HuH-7 (cell line): ENCODE measurements at places on chromosomes 6 and 20.

DNA sequence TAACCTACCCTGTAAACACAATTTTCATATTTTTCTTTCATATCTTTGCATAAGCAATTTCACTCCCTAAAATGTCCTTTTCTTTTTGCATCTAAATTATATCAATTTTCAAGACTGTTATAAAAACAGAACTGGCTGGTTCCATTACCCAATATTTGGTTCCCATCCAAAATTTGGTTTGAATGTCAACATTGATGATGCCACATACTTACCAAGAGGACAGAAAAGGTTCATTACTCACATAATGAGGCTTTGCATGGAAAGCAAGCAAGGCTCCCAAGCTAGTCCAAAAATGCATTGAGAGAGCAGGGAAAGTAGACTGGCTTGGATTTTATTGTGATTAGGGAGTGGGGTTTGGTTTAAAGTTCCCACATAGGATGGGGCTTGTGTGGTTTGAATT lies 144.4 kb upstream of the AKIRIN2 start:
- no peak for DNase-seq

GRCh38 chr6:132060591-132060990 lies 109.4 kb upstream of the CCN2 start:
- no peak for DNase-seq

DNA sequence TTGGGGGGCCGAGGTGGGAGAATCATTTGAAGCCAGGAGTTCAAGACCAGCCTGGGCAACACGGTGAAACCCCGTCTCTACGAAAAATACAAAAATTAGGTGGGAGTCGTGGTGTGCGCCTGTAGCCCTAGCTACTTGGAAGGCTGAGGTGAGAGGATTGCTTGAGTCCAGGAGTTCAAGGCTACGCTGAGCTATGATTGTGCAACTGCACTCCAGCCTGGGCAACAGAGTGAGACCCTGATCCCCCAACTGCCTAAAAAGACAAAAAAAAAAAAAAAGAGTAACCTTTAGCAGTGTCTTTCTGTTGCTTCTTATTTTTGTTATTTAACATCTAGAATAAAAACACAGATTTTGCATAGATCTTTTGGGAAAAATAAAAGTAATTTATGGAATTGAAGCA lies 13.1 kb upstream of the COQ3 start:
- DNase-seq, result no peak

GRCh38 chr20:24328901-24329300 lies 140.5 kb upstream of the SYNDIG1 start:
- no peak for DNase-seq

DNA sequence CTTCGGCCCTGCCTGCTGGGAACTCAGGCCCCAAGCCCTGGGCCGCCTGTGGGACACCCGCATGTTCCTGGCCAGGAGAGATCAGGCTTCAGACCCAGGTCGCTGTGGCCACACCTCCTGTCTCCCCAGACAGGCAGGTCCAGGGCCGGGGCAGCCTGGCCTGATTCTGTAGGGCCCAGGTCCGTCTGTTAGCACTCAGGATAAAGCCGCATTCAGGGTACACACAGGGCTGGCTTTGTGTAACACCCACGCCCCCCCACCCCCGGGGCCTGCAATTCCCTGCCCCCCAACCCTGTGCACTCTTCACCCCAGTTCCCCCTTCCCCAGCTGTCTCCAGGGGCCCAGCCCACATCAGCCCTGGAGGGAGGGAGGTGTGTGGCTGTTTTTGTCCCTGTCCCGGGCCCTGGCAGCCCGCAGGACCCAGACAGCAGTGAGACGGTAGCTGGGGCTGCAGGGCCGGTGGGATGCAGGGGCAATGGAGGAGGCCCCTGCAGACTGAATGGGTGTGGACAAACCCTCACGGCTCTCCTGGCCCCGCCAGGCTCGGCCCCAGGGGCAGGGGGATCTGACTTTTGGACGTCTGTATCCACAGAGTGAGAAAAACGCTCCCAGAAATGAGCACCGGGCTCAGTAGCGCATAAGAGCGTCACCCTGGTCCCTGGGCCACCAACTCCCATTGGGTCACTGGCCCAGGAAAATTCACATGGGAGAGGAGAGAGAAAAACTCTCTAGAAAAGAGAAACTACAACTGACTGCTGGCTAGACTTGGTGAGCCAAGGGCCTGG lies 42.4 kb upstream of the ZBP1 start:
- DNase-seq, result no peak

GRCh38 chr20:20366876-20367574 lies 879 bp upstream of the INSM1 start:
- DNase-seq, result no peak

- no peak for DNase-seq
Observed at GRCh38 chr6:157520596-157521361, 139.8 kb downstream of the ZDHHC14 start.

- no peak for DNase-seq
Observed at GRCh38 chr6:44264154-44265006, 971 bp downstream of the NFKBIE start.

- no peak for DNase-seq
Observed at GRCh38 chr6:25950297-25950696, 12.3 kb upstream of the TRIM38 start.

GRCh38 chr6:164415832-164416563 lies 893.4 kb downstream of the C6orf118 start:
- no peak for DNase-seq

GRCh38 chr6:149044528-149044927 lies 273.0 kb upstream of the TAB2 start:
- DNase-seq, result no peak

DNA sequence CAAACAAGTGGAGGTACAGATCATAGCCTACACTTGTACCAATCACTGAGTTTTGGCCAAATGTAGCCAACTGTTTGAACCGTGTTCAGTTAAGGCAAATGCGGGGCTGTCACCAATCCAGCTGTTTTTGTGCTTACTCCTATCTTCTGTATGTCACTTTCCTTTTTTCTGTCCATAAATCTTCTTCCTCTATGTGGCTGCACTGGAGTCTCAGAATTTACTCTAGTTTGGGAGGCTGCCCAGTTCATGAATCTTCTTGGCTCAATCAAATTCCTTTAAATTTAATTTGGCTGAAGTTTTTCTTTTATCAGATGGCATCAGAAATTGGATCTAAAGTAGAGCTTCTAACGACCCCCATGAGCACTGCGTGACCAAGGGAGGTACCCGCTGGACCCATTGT lies 11.7 kb upstream of the STX7 start:
- no peak for DNase-seq

DNA sequence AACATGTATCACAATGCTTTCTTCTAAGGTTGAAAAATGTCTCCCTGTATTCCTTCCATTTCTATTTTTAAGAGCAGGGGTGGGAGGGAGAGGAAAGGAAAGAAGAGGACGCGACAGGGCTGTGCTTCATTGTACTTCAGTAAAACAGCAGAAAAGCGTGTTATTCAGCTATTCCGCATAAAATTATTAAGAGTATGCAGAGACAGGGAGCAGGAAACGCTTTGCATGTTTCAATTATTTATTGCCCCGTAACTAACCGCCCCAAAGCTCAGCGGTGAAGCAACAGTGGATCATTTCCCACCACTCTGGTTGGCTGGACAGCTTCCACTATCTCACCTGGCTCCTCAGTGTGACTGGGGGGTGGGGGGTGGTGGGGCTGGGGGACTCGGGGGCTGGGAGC lies 188.9 kb downstream of the TTLL2 start:
- DNase-seq, result no peak

- DNase-seq, result no peak
Observed at GRCh38 chr6:147080225-147080624, 124.0 kb upstream of the STXBP5 start.

DNA sequence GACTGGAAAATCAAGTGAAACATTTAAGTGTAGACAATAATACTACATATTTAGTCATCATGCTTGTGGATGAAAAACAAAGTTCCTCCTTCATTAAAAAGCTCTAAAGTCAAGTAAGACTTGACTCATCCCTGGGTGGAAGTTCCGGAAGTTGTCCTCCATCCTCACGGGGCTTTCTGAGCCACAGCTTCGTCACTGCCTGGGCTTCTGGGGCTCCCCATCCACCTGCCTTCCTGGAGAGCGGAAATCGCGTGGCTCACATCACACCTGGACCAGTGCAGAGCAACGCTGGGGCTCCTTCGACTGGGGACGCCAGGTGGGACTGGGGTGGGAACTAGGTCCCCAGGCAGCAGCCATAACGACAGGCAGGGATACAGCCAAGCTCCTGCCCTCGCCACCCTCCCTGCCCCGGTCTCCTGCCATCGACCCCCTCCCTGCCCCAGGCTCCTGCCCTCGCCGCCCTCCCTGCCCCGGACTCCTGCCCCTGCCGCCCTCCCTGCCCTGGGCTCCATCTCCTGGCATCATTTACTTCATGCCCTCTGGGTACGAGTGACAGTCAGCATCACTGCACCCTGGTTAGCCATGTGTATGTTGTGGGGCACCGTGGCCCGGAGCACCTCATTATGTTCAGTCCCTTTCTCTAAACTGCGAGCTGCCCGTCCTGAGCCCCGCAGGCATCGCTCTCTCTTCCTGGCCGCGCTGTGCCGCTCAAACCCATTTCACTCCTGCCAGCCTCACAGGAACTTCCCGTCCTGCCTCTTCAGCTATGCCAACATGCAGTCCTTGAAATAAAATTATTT lies 12.9 kb downstream of the THBS2 start:
- no peak for DNase-seq

- DNase-seq, result peak; percentile 10
Observed at GRCh38 chr20:52496191-52496590, 304.6 kb upstream of the ZFP64 start.

- peak; percentile 50 for DNase-seq
Observed at GRCh38 chr6:159074120-159074684, 29.4 kb upstream of the TAGAP start.

DNA sequence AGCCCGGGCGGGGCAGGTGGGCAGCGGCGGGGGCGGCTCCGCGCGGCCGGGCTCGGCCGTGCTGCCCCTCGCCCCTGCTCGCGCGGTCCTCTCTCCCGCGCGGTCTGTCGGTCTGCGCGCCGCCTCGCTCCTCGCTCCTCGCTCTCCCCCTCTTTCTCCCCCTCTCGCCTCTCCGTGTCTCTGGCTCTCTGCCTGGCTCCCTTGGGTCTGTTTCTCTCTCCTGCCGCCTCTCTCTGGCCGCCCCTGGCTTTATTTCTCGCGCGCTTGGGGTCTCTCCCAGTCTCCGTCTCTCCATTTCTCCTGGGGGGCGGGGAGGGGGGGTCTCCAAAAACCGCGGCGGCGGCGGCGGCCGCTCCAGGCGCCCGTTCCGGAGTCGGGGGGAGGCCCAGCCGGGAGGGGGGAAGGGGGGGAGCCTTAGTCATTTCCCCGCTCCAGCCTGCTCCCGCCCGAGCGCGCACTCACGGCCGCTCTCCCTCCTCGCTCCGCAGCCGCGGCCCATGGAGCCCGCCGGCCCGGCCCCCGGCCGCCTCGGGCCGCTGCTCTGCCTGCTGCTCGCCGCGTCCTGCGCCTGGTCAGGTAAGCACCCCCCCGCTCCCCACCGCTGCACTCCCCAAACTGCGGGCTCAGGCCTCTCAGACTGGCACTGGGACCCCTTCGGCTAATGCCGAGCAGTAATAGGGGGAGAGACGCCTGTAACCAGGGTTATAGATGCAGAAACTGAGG lies at the start of gene SIRPA:
Gene SIRPA, plus strand, starts transcription at position 457 of the 723 bp plus-strand sequence. Its CDS starts 41 bp downstream, at position 498.
- DNase-seq, result peak; percentile 81

GRCh38 chr6:112237595-112237994 lies 16.8 kb downstream of the LAMA4 start:
- DNase-seq, result no peak

GRCh38 chr20:43824309-43825050 lies 90.2 kb upstream of the TOX2 start:
- no peak for DNase-seq

DNA sequence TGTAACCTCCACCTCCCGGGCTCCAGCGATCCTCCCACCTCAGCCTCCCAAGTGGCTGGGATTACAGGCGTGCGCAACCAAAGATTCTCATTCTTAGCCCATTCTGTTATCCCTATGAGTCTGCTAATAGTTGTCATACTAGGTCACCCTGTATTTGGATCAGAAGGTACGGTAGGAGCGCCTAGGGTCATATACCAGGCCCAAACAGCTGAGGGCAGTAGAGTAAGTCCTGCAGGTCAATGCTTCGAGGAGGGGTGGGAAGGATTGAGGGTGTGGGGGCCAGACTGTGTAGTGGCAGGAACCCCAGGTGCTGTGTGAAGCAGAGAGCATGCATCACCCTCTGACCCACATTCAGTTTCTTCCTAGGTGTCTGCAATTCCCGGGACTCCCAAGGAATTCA lies 22.7 kb upstream of the POU5F1 start:
- no peak for DNase-seq

GRCh38 chr20:11918981-11919380 lies 1.3 kb downstream of the BTBD3 start:
- no peak for DNase-seq

GRCh38 chr6:144777249-144777648 lies 492.1 kb downstream of the UTRN start:
- no peak for DNase-seq

DNA sequence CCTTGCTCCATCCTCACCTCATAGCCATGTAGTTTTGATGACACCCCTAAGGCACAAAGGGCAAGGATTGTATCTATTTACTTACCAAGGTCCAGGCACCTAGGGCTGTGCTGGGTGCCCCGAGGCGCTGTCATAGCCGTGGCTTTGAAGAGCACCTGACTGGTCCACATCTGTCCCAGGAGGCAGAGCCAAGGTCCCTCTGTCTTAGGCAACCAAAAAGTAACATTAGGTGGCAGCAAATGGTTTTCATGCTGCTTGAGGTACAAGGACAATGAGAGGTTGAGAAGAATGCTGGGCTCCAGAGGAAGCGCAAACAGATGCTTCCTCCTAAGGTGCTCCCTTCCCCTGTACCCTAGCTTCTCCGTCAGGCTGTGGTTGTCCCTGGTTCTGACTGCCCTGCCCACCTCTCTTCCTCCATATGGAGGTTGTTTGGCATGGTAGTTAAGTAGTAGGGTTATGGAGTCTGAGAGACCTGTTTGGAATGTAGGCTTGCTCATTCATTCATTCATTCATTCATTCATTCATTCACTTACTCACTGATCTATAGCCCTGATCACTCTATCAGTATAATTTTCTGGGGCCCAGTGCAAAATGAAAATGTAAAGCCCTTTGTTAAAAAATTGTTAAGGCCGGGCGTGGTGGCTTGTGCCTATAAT lies 3.0 kb upstream of the UQCC2 start:
- DNase-seq, result no peak

DNA sequence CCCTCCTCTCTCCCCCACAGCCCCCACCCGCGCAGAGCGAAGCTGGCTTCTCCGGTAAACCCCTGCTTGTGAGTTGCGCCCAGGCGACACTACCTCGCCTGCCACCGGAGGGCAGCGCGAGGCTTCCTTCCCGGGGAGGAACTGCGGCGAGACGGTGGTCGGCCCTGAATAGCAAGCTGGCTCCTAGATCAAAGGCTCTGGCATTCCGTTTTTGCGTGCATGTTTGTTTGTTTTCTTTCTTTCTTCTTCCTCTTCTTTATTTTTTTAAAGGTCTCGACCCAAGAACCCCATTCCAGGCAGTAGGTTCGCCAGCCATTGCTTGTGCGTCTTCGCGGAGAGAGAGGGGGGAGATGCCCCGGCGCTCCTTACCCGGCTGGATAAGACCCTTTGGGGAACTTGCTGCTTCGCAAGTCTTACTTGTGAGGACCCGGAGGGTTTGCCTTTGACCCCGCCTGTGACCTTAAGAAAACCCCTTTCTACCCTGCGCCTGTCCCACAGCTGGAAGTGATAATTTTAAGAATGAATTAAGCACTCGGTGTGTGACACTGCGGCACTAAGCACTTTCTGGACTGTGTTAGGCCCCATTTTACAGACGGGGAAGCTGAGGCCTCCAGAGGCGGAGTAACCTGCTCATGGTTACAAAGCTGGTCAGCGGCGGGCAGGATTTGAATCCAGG lies 92.7 kb upstream of the SIRPA start:
- peak; percentile 91 for DNase-seq

- no peak for DNase-seq
Observed at GRCh38 chr6:124200661-124201060, 397.0 kb downstream of the NKAIN2 start.

GRCh38 chr6:119476024-119476423 lies 126.5 kb upstream of the MAN1A1 start:
- DNase-seq, result no peak
